ENCODE measurements at places on chromosomes 6 and 20.

DNA sequence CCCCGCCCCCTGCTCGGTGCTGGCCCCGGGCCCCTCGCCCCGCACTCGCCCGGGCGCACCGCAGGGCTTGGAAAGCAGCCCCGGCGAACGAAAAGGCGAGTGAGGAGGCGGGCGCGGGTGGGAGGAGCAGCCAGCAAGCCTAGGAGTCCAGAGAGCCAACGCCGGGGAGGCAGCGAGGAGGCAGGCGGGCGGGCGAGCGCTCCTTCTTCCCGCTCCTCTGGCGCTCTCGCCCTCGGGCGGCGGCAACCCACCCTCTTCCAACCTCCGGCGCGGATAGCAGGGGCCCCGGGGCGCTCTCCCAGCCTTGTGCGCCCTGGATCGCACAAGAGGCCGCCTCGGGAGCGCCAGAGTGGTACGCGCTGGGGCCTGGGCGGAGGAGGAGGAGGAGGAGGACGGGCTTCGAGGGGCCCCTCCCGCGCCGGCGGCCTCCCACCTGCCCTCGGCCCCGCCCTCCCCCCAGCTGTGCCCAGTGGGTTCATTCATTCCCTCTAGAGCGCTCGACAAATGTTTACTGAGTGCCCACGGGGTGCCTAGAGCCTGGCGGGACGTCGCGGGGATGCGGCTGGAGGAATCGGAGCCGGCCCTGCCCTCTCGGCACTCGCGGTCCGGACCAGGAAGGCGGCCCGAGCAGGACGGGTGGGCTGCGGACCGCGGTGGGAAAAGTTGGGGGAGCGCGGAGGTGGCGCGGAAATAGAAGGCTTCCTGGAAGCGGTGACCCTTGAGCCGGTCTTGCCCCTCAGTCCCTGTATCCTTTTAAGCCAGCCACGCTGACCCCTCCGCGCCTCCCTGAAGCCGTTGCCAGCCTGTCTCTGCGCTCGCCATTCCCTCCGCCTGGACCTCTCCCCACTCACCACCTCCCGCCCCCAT is at the start of gene BMP7:
Gene BMP7, minus strand, starts transcription at position 351 of the 867 bp plus-strand sequence. CDS start 519 bp downstream, outside the sequence.
- DNase-seq, result no peak

DNA sequence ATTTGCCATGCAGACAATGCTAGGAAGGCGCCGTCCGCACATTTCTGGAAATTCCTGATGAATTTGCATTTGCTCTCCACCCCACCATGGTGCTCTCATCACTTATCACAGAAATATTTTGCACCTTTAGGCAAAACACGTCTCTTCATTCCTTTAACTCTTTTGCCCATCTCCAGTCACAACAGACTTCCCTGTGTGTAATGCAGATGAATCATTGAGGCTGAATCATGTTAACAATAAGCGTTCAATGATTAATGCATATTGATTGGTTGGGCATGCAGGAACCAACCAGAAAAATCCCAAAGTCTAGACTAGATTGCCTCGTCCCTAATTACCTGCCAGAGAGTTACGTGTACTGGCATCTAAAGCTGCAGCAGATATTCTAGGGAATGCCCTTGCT is 80.0 kb upstream of the ATXN1 start:
- no peak for DNase-seq

DNA sequence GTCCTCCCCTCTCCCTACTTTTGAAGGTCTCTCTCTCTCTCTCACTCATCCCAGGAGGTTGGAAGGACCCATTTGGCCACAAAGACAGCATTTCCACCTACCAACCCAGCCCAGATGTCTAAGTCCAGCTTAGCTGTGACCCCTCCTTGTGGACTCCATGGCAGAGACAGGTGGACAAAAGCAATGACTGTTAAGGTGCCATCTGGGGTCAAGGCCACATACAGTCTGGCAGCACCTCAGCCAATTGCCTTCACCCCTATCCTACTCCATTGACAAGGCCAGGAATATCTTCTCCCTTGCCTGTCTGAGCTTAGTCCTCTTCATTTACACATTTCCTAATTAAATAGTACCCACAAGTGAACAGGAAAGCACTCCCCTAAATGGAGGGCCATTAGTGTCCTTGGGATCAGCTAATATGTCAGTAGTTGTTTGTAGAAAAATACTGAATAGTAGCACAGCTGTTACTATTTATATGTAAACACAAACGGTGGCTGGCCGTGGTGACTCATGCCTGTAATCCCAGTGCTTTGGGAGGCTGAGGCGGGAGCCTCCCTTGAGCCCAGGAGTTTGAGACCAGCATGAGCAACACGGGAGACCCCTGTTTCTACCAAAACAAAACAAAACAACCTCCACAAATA is 28.8 kb downstream of the GCM1 start:
- DNase-seq, result no peak

DNA sequence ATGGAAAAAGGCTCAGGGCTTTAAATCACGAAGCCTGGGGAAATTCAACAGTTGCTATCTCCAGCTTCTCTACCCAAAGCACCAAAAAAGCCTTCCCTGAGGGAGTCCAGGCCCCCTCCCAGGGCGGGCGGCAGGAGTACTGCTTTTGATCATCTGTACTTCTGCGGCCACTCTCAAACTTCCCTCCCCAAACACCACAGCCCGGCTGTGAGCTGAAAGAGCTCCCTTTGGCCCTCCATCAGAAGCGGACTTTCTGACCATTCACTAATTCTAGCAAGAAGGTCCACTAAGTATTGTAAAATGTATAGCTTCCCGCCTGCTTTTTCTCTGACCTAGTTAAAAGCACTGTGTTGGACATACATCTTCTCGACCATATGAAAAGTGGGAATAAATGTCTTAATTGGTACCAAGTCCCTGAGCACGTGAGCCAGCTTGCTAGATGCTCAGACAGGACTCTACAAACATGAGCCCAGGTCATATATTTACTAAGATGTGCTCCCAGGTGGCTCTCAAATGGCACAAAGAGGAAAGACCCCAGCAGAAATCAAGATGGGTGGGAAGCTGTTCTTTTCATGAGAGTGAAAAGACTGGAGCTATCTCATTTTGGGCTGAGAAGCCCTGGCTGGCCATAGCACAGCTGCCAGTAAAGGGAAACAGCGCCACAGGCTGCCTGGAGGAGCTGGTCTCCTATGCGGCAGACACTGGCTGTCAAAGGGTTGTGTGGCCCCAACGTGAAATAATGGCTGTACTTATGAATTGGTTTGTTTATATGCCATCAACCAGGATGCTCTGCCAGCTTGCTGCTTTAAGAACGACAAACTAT is 58.6 kb downstream of the GFOD1 start:
- no peak for DNase-seq

- DNase-seq, result no peak
Measured at GRCh38 chr6:33807606-33808005, 3.8 kb upstream of the MLN start.
